ENCODE measurements at places on chromosomes 5 and 9.

GRCh38 chr5:180669661-180670060 is 20.3 kb upstream of the FLT4 start:
- DNase-seq, result no peak

DNA sequence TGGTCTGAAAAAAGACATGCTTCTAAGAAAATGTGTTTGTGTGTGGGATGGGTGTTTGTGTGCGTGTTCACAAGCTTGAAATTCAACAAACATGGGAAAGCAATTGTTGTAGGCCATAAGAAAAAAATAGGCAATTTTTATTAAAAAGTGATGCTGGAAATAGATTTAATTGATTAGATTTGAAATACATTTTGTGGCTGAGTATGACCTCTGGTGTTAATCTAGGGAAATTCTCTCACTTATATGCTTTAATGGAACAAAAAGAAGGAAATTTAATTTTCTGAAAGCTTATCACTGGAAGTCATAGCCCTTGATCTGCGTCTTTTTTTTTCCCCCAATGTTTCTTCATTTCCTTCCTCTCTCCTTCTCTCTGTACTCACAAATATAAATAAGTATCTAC is 3.5 kb upstream of the KCNN2 start:
- DNase-seq, result no peak

DNA sequence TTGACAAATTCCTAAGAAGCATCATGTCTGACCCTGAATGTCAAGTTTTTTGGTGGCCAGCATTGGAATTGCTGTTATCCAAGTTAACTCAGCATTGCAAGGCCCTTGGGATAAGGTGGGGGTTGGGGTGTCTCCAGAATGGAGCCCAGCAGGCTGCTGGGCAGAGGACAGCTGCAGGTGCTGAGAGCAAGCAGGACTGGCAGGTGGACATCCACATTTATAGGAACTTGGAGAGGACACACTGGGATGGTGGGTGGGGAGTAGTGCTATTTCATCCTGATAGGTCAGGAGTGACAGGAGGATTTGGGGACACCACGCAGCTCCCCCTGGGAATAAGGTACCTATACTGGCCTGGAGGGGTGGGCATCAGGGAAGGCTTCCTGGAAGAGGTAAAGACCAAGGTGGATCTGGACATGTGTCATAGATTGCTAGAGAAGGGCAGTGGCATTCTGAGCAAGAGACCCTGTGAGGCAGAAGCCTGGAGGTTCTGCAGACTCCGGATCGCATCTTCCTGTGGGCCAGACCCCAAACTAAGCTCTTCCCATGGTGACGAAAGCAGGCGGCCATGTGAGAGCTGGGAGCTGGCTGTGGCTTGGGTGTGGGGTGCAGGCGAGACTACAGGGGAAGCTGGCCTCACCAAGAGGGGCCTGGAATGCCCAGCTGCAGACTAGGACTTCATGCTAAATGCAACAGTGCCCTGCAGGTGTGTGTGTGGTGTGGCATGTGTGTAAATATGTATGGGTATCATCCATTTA is 148.1 kb downstream of the RGS3 start:
- no peak for DNase-seq

- DNase-seq, result peak; percentile 22
Observed at GRCh38 chr5:94524841-94525697, 93.3 kb downstream of the KIAA0825 start.

GRCh38 chr5:134426361-134426760 is 14.7 kb upstream of the CDKN2AIPNL start:
- DNase-seq, result no peak

GRCh38 chr5:150286820-150287219 is 2.8 kb downstream of the CAMK2A start:
- DNase-seq, result no peak

GRCh38 chr5:14168144-14168792 is 25.1 kb downstream of the TRIO start:
- no peak for DNase-seq

DNA sequence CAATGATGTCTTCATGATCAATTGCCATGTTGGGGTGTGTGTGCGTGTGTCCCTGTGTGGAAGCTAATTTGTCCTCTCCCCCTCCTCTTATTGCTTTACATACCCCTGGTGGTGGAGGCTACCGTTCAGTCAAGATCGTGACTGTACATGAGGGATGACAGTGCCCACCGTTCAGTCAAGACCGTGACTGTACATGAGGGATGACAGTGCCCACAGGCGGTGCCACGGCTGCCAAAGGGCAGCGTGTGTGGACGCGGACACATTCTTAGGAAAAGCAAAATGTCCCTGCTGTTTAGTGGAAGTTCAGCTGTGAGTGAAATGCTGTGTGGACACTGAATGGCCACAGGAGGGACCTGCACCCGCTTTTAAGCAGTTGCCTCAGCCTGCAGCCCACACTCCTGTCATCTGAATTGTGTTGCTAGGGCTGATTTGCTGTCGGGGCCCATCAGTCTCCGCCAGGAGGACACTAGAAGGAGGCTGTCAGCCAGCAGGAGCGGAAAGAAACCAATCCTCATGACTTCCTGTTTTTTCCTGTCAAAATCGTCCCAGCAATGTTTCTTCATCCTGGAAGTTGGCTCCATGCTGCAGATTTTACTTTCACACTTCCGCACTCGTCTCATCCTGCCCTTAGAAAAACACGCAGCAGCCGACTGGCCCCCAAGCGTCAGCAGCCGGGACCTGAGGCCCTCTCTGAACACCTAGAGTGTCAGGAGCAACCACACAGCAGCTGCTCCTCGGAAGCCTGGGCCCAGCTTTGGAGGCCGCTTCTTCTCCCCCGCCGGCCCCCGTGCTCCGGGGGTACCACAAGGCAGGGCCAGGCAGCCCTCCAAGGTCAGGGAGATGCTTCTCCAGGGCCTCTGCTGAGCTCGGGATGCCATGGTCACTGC is 9.1 kb downstream of the OR2V1 start:
- no peak for DNase-seq

DNA sequence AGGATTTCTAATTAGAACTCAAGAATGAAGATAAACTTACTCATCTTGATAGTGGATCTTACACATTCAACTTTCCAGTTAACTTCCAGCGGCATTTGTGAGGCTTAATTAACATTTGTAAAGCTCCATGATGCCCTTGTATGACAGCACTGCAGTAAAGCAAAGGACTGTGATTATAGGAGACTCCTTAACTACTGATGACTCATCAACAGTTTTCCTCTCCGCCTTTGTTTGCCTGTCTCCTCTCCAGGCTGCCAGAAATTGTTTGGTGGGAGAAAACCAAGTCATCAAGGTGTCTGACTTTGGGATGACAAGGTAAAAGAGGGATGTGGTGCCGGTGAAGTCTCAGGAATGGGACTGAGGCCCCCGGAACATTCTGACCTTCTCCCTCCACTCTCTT is 20.4 kb upstream of the CYFIP2 start:
- no peak for DNase-seq

DNA sequence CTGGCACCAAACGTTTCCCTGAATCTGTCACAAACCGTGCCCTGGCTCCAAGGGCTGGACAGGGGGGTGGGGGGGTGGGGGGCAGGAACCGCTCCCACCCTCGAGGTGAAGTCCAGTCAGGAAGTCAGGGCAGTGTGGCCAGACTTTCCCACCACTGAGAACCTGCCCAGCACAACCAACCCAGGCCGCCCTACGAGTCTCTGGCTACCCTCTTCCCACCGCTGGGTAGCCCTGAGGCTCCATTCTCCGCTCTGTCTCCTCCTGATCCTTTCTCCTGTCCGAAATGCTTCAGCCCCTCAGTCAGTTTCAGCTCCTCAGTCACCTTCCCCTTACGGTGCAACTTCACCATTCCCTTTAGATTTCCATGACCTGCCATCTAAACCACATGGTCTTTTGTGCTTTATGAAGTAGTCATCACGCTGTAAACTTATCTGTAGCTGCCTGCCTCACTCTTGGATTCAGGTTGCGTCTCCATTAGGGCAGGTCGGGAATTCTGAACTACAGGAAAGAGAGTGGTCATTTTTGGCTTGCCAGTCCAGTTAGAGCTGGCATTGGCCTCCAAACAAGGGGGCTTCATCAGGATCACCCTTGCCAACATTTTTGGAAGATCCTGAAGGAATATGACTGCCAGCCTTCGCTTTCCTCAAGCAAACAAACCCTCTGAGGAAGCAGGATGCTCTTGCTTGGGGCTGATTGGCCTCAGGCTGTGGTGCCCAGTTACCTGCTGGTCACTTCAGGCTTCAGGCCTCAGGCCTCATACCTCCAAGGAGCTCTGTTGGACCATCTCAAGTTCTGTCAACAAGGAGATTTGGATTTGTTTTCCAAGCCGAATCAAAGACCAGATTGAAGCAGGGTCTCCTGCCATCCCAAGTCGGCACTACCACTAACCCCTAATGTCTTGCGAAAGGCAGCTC is 794 bp upstream of the DCAF12 start:
- no peak for DNase-seq

- DNase-seq, result no peak
Observed at GRCh38 chr9:7375013-7375511, 424.5 kb downstream of the DMAC1 start.

GRCh38 chr5:87777877-87778276 is 365.1 kb upstream of the CCNH start:
- DNase-seq, result no peak

DNA sequence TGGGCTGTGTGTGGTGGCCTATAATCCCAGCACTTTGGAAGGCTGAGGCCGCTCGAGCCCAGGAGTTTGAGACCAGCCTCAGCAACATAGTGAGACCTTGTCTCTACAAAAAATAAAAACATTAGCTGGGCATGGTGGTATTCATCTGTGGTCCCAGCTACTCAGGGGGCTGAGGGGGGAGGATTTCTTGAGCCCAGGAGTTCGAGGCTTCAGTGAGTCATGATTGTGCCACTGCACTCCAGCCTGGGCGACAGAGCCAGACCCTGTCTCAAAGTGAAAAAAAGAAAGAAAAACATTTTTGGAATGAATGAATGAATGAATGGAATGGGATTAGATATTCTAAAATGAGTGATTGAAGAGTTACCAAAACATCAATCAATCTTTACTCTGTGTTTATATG is 85.8 kb downstream of the FGF1 start:
- DNase-seq, result no peak

GRCh38 chr9:130965680-130966079 is 26.6 kb upstream of the FIBCD1 start:
- DNase-seq, result no peak

- no peak for DNase-seq
Observed at GRCh38 chr5:31759925-31760324, 121.0 kb downstream of the PDZD2 start.

- DNase-seq, result no peak
Observed at GRCh38 chr9:16571127-16571802, 299.2 kb downstream of the BNC2 start.

DNA sequence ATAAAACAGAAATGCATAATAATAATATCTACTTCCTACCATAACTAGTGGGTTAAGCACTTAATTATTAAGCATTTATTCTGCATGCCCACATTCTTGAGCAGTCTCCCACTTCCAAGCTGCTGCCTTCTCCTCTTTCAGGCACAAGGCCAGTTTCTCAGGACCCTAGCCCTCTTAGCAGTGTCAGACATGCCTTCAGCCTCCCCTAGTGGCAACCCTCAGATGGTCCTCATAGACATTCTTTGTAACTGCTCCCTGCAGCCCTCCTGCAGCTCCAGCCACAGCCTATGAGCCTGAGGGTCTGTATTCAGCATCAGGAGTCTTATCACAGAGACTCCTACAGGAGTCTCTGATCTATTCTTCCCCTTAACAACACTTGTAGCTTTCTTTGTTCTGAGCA is 3.9 kb downstream of the IL9 start:
- no peak for DNase-seq

GRCh38 chr5:107072440-107072839 is 598.3 kb downstream of the EFNA5 start:
- no peak for DNase-seq

GRCh38 chr5:37771731-37772130 is 68.1 kb downstream of the GDNF start:
- no peak for DNase-seq

DNA sequence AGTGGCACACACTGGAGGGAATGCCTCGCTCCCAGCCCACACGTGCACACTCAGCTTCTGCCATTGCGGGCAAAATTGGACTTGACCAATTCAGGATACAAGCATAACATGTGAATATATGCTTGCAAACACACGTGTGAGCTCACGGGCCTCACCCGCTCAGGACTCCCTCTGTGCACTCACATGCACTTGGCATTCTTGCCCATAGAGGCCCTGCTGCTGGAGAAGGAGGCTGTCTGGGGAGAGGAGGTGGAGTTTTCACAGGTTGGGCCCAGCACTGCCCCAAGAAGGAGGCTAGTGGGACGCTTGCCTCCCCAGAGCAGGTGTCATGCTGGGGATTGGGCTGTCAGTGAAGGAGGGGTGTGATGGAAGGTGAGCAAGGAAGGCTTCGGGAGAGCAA is 1.7 kb downstream of the MYMK start:
- no peak for DNase-seq

DNA sequence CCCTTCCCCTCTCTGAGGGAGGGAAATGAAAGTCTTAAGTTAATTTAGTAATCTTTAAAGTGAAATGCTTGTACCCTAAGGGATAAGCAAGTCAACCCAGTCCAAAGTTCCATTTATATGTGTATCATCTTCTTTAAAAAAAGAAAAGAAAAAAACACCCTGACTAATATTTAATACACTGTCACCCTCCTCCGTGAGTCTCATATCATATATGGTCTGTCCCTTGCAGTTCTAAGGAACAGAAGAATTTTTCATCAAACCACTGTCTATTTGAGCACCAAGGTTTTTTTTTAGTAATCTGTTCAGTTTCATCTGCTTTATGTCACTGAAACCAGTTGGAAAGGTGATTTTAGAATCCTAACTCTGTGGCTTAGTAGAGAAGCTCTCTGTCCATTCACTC is 15.2 kb downstream of the TNIP1 start:
- DNase-seq, result no peak

- DNase-seq, result no peak
Observed at GRCh38 chr9:113921396-113921925, 45.4 kb downstream of the ZNF618 start.

- DNase-seq, result no peak
Observed at GRCh38 chr5:133830911-133831310, 137.5 kb downstream of the C5orf15 start.

DNA sequence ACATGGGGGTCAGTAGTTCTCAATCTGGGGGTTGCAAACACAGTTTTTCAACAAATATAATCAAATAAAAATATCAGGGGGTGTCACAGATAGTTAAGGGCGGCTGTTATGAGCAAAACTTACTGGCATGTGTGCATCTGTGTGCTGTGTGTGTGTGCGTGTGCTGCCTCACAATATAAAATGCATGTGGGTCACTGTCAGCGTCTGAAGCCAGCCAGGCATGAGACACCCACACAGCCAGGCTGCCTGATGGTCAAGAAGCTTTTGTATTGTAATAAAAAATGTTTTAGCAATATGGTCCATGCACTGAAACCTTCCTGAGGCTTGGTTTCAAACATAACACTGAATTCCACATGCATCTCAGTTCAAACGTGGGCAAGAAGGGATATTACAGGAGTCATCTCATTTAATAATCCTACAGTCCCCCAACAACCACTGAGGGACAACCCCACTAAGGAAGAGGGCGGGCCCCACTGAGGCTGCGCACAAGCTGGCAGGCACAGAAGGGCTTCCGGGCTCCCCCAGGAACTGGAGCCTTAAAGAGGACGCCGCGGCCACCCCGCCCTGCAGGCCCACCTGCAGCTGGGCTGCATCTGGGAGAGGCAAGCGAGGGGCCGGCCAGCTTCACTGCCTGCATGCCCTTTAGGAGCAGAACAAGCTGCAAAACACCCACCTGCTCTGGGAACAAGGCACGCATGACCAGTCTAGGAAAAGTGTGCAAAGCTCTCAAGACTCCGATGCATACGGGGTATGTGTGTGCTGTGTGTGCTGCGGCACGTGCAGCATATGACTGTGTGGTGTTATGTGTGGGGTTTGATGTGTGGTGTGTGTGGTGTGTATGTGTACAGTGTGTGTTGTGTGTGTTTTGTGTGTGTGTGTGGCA is 14.1 kb downstream of the SEMA4D start:
- DNase-seq, result peak; percentile 56
